ENCODE measurements at places on chromosomes 16 and 17. TPM values are rescaled to one million over a fixed set of nuclear protein-coding genes. Genes with fewer than 3 reads are reported as not detected.

DNA sequence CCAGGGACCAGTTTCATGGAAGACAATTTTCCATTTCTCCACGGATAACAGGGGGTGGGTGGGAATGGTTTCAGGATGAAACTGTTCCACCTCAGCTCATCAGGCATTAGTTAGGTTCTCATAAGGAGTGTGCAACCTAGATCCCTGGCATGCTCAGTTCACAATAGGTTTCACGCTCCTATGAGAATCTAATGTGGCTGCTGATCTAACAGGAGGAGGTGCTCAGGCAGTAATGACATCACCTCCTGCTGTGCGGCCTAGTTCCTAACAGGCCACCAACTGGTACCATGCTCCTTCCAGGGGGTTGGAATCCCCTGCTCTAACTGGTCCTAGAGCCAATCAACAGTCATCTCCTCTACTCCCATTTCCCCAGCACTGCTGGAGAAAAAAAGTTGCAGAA lies 19.9 kb downstream of the TEX14 start:
- no peak for DNase-seq

GRCh38 chr16:67447508-67448076 lies 16.7 kb downstream of the HSD11B2 start:
- no peak for DNase-seq

Gene ITGB4
- total RNA-seq: 4.8 TPM

Gene P3H4
- 85.1 TPM for total RNA-seq

GRCh38 chr16:27520982-27521673 lies 28.6 kb downstream of the GTF3C1 start:
- peak; percentile 64 for DNase-seq

DNA sequence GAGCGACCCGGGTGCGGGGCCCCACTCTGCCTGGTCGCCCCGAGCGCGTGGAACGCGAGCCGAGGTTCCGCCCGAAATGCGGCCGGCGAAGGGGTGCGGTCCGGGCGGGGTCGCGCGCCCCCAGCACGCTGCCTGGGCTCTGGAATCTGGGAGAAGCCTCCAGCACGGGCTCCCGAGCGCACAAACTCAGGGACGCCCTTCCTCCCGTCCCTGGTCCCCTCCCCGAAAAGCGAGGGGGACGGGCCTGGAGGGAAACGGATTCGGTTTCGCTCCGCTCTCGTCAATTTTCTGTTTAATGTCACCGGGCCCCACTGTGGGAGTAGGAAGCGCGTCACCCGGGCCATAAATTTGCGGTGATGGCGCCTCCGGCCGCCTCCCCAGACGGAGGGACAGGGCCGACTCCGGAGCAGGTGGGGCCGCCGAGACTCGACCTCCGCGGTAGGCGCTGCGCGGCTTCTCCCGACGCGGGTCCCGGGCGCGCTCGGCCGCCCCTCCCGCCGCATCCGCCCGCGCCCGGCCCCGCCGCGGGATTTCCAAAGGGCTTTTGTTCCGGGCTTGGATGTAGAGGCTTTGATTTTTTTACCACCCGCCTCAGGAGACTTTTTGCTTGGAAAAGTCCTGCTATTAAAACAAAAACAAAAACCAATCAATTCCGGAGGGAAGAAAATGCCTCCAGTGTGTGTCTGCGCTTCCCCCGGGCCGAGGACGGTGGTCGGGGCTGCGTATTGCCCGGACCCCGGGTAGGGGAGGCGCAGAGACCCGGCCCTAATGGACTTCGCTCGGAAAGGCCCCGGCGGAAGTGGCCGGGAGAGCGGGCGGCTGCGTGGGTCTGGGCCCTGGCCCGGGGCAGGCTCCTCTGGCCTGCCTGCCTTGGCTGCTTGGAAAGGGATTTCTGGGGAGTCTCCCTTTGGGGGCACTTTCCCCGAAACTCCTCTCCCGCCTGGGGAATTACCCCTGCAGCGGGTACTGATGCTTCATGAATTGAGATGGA lies 7.9 kb upstream of the BAHCC1 start:
- DNase-seq: no peak

- DNase-seq: no peak
Observed at GRCh38 chr17:61323003-61323908, 76.4 kb upstream of the TBX2 start.

Gene DPEP3
- not detected for total RNA-seq

DNA sequence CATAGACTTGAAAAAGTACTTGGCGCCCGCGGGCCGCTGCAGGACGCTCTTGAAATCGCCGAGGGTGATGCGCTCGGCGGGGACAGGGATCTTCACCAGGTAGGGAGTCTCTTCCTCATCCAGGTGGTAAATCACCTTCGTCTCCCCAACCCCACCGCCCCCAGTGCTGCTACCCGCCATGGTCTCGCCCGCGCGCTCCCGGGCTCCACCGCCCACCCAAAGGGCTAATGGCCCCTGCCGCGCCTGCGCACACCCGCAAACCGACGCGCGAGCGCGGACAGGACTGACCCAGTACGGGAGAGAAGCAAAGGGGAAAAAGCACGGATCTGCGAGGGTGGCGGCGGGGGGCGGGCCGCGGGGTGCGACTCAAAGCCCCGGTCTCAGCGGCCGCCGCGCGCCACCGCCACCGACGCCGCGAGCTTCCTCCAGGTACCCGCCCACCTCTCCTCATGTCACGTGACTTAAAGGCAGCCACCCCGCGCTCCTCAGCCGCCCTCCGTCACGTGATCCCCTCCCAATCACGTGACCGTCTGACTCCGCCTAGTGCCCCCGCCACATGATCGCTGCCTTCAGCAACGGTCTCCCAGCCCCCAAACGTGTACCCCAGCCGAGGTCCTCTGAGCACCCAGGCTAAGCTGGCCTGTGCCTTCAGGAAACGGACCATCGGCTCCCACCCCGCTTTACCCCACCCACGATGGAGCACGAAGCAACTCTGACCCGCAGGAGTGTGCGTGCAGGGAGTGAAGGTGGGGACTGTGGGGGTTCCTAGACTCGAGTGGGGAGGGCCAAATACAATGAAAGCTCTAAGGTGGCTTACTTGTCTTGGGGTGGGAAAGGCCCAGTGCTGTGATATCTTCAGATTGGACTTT lies at the start of gene DVL2:
Gene DVL2 (minus strand): TSS at position 435 of the 869 bp plus-strand sequence. CDS start 255 bp downstream, at position 180.
- no peak for DNase-seq

Gene GRB7
- not detected for total RNA-seq

Gene FOXN1
- not detected for total RNA-seq

DNA sequence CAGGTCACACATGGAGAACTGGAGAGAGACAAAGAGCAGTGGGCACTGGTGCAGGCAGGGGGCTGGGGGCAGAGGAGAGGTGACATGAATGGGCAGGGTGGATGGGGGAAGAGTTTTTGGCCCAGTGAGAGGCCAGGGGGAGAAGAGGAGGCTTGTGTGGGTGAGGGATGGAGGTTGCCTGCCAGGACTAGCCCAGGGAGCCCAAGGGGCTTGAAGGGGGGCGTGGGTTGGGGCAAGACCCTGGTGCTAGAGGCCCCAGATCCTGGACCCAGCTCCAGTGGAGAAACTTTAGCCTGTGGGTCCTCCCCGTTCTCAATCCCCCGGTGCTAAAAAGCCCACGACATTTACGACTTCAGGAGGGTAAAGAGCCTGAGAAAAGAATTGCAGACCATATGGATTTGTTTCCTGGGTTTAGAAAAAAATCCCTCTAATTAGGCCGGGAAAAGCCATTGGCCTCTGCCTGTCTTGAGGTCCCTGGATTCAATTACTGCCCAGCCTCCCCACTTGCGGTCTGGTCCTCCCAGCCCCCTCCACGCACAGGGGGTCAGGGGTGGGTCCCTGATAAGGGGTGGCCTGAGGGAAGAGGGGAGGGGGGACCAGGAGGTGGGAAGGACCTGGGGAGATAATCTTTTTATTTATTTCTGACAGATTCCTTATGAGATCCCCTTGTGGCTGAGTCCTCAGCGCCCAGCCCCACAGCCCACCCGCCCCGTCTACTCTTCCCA lies 33.0 kb downstream of the NGFR start:
- no peak for DNase-seq

DNA sequence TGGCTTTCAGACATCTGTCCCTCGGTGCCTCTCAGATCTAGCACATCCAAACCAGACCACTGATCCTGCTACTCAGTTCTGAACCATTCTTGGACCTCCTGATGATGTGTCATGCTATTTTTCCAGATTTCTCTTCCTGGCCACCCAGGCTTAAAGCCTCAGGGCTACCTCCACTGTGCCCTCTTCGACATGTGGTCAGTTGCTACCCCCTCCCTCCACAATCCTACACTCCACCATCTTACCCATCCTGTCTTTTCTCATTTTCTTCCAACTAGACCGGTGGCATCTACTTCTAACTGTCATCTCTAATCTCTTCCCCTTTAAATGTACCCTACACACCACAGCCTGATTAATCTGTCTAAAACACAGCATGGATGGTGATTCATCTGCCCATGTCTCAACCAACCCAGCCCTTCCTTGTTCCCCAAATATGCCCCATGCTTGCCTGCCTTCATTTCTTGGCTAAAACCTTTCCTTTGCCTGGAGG lies 478.6 kb downstream of the SLC39A11 start:
- no peak for DNase-seq
